BJ (cell line): ENCODE measurements at places on chromosomes 3 and 15. TPM values are rescaled to one million over a fixed set of nuclear protein-coding genes. Genes with fewer than 3 reads are reported as not detected.

- no peak for DNase-seq
Observed at GRCh38 chr15:63448266-63448665, 56.1 kb upstream of the USP3 start.

The PLOD2 gene
- polyA plus RNA-seq: 33.2 and 85.8 TPM in 2 replicates

DNA sequence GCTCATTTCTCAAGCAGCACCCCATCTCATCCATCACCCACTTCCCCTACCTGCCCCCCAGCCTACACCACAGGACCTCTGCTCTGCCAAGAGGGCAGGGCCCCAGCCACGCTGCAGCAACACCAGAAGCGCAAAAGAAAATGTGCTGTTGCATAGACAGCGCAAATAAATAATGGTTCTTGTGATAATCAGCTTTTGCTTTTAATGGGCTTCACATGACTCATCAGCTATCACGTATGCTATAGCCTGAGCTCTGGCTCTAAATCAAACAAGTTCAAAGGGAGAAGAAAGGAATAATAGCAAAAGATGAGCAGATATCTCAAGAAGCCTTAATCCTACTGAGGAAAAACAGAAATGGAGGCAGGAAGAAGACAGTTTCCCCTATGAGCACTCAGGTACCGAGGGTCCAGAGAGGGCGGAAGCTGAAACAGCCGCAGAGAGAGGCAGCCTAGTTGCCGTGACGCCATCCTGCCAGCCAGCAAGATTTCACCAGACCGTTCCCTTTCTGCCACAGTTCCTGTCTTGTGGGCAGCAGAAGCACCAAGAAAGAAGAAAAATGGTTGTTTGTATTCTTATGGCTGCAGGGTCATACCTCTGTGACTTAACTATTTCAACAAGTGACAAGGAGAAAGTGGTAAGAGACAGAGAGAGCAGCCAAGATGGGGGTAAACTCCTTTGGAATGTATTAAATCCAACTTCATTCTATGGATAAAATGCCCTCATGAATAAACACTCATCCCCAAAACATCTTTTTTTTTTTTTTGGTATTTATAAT, 22.0 kb downstream of the RAB27A start:
- no peak for DNase-seq

DNA sequence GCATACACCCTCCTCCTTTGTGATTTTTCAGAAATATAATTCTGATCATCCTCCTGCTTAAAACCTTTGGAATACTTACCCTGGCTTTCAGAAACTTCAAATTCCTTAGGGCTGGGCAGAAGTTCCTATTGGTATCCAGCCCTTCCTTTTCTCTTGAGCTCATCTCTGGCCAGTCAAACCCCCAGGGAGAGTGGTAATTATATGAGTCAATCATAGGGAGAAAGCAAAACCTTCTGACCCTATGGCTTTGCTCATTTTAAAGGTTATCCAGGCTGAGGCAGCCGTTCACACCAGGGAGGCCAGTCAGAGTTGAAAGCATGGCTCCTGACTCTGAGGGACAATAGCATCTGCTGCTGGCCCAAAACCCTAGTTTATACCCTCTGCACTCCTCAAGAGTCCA, 23.9 kb upstream of the CTNNB1 start:
- no peak for DNase-seq

DNA sequence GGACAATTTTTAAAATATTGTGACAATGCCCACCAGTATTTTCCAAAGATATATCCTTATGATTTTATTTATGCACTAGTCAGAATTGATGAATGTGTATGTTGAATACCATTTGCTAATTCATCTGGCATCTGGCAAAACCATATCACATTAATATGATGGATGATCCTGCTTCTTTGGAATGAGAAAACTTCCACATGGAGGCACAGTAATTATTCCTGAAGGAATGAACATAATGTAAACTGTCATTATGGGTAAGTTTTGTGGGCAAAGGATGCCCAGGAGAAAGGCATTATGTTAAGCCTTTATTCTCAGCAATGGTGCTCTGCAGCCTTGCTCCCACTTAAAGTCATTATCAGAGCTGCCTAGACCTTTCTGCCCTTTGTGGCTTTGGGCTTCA, 113.0 kb upstream of the MME start:
- DNase-seq: no peak
